Activated naive CD8-positive, alpha-beta T cell treated with anti-CD3 and anti-CD28 coated beads, Interleukin-2, amount 10 ng/mL, durations not matched to agents 7 days and 5 days (primary cell): ENCODE measurements at places on chromosomes 5 and 9. TPM values are rescaled to one million over a fixed set of nuclear protein-coding genes. Genes with fewer than 3 reads are reported as not detected.
A peak's percentile ranks its signal among the peaks of the same experiment; 100 is the strongest.

GRCh38 chr5:179907556-179908324 lies at the start of gene TBC1D9B:
Gene TBC1D9B (minus strand): TSS chr5:179907897. CDS start chr5:179907821, 76 bp downstream.
- DNase-seq = peak; percentile 85

DNA sequence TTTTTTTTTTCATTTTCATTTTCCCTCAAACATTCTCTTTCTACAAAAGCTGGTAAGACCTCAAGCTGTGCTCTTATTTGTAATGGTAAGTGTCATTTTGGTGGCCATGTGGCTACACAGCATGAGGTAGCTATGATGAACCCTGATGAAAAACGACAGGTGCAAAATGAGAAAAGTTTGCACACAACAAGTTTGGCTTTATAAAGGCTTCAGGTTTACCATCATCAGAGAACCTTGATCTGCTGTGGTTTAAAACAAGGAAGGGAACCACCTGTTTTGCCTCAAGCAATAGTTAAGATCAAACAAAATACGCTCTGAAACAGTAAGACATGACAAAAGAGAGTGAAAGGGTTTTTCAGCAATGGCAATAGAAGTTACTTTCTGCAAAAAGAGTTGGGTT lies 1124.6 kb upstream of the ACO1 start:
- DNase-seq = no peak

DNA sequence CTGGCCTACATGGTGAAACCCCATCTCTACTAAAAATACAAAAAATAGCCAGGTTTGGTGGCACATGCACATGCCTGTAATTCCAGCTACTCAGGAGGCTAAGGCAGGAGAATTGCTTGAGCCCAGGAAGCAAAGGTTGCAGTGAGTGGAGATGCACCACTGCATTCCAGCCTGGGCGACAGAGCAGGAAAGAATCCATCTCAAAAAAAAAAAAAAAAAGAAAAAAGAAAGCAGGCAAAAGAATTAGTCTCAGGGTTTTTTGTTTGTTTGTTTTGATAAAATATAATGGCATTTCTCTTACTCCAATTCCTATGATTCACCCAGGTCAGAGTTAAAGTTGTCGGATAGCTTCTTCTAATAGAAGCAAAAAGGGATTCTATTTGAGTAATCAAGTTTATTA lies 67.0 kb upstream of the ATG10 start:
- no peak for DNase-seq

GRCh38 chr5:133527311-133527710 lies 85.0 kb downstream of the FSTL4 start:
- DNase-seq = no peak

DNA sequence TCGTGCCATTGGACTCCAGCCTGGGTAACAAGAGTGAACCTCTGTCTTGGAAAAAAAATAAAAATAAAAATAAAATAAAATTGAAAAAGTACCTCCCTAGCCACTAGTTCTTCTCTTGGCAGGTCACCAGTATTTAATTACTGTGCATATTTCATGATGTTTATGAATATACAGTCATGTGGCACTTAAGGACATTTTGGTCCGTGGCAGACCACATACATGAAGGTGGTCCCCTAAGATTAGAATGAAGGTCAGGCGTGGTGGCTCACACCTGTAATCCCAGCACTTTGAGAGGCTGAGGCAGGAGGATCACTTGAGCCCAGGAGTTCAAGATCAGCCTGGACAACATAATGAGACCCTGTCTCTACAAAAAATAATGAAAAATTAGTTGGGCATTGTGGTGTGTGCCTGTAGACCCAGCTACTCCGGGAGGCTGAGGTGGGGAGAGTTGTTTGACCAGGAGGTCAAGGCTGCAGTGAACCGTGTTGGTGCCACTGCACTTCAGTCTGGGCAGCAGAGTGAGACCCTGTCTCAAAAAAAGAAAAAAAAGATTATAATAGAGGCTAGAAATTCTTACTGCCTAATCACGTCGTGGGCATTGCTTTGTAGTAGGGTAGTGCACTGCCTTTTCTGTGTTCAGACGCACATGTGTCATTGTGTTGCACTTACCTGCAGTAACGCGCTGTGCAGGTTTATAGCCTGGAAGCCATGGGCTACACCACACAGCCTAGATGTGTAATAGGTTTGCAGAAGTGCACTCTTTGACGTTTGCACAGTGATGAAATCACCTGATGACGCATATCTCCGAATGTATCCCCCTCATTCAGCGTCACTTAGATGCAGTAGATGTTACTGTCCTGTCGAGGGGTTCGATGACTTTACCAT lies 12.8 kb downstream of the EHMT1 start:
- no peak for DNase-seq

GRCh38 chr9:136352682-136353081 lies 10.9 kb downstream of the DNLZ start:
- no peak for DNase-seq

- DNase-seq = no peak
Observed at GRCh38 chr9:13508086-13508485, 228.6 kb upstream of the MPDZ start.

DNA sequence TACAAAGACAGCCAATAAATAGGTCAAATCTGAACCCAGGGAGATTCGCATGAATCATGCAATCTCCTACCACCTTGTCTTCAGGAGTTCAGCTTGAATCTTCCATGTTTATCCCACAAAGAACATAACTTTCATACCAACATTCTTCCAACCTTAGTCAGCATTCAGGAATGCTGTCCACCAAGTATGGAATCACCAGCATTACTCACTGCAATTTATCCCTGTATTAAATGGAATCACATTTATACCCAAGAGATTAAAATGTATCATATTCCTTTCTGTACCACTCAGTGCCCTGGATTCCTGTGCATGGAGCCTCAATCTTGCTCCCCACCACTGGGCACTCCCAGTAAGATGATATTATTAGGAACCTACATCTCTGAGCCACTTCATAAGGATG lies 162.6 kb downstream of the GLIS3 start:
- DNase-seq = no peak

GRCh38 chr5:75277463-75277862 lies 40.8 kb upstream of the ANKRD31 start:
- DNase-seq = no peak

- DNase-seq = peak; percentile 59
Observed at GRCh38 chr9:134738869-134739659, 97.5 kb downstream of the COL5A1 start.

DNA sequence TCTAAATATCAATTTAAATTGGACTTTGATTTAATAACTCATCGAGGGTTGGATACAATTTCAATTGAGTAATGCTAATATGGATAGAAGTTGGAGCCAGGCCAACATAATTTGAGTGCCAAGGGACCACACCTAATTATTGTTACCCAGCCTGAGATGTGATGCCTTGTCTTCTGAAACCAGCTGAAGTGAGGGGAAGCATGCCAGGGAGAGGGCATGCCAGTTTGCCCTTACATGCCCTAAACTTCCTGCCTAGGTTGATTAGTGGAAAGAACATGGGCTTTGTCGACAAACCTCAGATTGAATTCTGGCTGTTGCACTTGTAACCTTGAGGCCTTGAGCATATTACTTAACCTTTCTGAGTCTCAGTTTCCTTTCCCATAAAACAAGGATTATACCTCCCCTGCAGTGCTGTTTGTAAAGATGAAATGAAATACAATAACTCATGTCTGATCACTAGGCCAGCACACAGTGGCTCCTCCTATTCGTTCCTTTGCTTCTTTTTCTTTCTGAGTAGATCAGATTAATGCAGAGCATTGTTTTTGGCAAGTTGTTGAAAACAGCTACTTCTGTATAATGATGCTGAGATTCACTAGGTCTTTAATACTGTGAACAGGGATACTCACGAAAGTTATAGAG lies 412.8 kb downstream of the TLE4 start:
- DNase-seq = no peak

- DNase-seq = no peak
Observed at GRCh38 chr9:16825971-16826625, 44.4 kb downstream of the BNC2 start.

DNA sequence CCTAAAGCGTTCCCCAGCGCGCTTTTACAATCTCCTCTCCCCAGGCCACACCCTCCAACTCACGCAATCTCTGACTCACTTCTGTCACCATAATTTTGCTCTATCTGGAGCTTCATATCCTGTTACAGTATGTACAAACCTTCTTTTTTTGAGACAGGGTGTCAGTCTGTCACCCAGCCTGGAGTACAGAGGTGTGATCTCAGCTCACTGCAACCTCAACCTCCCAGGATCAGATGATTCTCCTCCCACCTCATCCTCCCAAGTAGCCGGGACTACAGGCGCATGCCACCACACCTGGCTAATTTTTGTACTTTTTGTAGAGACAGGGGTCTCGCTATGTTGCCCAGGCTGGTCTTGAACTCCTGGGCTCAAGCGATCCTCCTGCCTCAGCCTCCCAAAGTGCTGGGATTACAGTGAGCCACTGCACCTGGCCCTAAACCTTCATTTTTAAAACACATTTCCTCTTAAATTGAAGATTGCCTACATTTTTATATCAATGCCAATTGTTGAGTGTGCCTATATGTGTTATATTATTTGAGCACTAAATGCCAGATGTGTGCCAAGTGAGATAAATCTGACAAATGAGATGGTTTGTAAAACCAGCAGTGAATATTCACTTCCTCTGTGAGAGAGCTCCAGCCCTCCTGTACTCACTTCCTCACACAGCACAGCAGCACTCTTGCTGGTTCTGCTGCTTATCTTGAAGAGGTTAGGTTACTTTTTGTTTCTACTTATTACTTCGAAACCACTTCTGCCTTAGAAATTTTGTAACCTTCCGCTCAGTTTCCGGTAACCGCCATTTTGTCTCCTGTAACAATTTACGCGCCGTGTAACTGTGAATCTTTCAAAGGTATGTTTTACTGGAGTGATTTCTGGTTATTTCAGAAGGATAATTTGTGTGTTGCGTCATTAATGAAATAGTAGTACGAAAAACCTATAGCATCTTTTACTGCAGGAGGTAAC lies 57.9 kb downstream of the DOCK8 start:
- DNase-seq = peak; percentile 57

DNA sequence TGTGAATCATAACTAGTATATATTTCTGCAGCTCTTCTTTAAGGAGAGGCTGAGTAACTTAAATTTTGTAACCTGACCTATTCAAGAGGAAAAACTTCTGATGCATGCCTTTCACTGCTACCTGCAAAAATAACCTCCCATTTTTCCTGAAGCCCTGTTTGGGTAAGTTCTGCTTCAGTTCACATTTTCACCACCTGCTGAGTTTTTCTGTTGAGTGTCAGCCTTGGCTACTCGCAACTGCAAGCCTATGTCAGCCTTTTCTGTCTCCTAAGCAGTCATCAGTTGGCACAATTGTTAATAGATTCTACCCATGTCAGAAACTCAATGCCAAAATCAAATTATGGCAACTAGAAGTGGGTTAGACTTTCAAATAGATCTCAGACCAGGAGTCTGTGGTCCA lies 8.2 kb upstream of the TNFAIP8 start:
- DNase-seq = no peak

GRCh38 chr5:173963867-173964441 lies 25.0 kb upstream of the C5orf47 start:
- DNase-seq = no peak

DNA sequence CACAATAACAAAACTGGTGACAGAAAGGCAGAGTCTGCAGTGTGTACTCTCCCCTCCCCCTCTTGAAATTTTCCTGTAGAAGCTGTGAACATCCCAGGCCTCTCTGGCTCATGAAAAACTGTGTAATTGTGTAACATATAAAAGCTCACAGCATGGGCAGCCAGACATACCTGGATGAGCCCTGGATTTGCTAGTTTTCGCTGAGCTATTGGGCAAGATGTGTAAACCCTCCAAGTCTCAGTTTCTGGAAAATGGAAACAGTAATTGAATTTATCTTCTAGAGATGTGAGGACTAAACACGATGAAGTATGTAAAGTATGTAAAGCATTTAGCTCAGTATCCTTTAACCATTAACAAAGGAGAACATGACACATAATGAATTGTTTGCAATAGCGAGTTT lies 143.2 kb upstream of the ANKH start:
- no peak for DNase-seq

DNA sequence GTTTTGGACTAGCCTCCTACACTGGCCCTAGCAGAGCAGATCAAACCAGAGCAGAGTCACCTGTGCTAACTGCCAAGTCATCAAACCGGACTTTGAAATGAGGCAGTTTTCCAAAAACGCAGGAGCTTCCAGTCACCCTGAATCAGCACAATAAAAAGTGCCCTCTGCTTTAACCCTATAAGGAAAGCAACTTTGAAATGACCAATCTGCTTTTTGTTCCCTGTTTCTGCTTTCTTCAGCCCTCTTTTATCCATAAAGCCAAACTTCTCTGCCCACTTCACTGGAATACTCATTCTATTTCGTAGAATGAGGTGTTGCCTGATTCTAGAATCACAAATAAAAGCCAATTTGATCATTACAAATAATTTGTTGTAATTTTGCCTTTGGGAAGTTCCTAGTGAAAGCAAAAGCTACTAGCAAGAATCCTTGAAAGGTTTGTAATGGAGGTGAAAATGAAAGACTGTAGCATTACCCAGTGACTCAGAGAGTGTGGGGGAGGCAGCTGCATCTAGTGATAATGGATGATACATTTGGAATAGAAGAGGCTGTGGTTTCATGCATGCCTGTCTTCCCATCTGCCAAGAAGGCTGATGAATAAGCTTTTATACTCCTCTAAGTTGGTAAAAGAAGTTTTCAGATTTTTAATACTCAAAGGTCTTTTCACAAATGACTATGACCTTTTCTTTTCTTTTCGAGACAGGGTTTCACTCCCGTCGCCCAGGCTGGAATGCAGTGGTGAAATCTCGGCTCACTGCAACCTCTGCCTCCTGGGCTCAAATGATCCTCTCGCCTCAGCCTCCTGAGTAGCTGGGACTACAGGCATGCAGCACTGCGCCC lies 14.9 kb downstream of the SPAAR start:
- no peak for DNase-seq

GRCh38 chr5:135829681-135830383 lies 4.6 kb upstream of the SLC25A48 start:
- peak; percentile 69 for DNase-seq

Gene FOXI1
- total RNA-seq = not detected

Gene SPEF2
- 17.8 TPM for total RNA-seq

Gene AQP7
- total RNA-seq = not detected

Gene DNAJA1
- total RNA-seq = 102 TPM

Gene LMX1B
- not detected for total RNA-seq

Gene PDGFRB
- total RNA-seq = 41.5 TPM

Gene FGFR4
- total RNA-seq = 1.9 TPM

Gene PCDHAC1
- not detected for total RNA-seq

Gene PIP5KL1
- total RNA-seq = 1.5 TPM

Gene GNAQ
- 30.4 TPM for total RNA-seq

Gene ZNF79
- 14.2 TPM for total RNA-seq
